ENCODE measurements at places on chromosomes 2 and 18. TPM values are rescaled to one million over a fixed set of nuclear protein-coding genes. Genes with fewer than 3 reads are reported as not detected.

- no peak for DNase-seq
Observed at GRCh38 chr2:234982096-234982834, 30.4 kb downstream of the SH3BP4 start.

DNA sequence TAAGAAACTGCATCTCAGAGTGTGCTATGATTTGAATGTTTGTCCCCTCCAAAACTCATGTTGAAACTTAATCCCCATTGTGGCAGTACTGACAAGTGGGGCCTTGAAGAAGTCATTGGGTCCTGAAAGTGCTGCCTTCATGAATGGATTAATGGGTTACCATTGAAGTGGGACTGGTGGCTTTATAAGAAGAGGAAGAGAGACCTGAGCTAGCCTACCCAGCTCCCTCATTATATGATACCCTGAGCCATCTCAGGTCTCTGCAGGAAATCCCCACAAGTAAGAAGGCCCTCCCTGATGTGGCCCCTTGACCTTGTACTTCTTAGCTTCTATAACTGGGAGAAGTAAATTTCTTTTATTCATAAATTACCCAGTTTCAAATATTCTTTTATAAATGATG is 526.8 kb downstream of the XIRP2 start:
- no peak for DNase-seq

DNA sequence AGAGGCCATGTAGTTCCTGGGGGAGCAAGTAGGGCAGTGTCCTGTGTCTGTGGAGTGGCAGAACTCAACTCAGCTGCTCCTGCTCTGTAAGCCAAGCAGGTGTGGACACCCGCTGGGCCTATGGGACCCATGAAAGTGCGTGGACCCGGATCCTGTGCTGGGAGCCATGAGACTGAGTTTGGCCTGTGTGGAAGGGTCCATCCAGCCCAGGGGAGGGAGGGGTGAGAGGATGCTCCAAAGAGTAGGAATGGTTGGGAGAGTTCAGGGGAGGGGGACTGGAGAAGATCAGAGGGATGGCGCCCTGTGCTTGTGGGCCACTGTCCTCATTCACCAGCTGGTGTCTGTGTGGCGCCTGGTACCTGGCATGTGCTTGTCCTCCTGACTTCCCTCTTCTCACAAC is 226.4 kb upstream of the HS6ST1 start:
- no peak for DNase-seq

DNA sequence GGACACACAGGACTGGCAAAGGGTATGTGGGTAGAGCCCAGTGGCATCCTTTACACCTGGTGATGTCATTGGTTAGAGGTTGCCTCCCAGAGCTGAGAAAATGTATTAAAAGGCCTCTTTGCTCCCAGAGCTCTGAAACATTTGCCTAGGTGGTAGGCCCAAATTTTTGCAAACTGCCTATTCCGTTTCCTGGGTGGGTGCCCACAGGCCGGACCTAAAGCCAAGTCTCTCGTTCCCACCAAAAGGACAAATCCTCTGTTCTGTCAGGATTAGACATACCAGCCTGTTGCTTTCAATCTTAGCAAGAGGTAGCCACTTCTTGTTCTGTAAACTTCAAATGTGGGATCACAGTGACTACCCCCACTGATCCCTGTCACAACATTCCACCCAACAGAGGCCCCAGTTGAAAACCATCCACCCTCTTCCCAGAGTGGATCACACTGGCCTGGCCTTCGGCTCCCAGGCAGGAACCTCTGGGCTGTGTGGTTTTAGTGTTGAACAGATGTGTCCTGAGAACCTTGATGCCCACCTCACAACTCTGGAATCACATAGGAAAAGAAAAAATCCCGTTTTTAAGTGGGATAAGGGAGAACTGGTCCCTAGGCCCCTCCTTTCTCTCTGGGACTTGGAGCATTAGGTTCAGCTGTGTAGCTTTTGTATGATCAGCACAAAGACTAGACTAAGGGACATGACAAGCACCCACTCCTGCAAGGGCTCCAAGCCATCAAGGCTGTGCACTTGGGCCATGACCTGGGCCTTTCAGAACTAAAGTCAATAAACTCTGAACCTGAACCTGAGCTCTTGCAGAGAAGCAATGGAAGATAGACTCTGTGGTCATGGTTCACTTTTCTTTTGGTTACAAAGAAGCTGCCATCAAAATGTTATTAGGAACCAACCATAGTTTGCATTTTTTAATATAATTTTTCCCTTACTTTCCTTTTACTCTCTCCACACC is 211.3 kb downstream of the CYP26B1 start:
- DNase-seq, result no peak

The ASB18 gene
- 0.39 TPM for total RNA-seq

Measured in spinal cord (tissue), 10 donors.